ENCODE measurements at places on chromosomes 4 and X.

DNA sequence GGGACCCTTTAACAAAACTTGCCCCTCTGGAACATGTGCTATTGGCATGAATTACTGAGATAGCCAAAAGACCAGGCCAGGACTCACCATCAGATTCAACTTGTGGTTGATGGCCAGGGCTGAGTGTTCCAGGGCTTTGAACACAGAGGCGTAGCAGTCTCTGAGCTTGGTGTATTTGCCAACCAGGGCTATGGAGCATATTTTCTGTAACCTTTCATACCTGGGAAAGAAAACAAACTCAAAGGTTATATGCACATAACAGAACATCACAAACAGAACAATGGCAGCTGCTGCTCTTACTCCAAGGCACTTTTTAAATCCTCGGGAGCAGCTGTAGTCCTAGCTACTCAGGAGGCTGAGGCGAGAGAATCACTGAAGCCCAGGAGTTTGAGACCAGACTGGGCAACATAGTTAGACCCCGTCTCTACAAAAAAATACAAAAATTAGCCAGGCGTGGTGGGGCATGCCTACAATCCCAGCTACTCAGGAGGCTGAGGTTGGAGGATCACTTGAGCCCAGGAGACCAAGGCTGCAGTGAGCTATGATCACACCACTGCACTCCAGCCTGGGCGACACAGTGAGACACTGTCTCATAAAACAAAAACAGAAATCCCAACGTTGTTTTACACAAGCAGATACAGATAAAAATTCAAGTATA is 29.3 kb downstream of the CTPS2 start:
- DNase-seq, result no peak

- no peak for DNase-seq
These were observed 189.5 kb downstream of the APBB2 start for GRCh38 chr4:41024556-41025491.

DNA sequence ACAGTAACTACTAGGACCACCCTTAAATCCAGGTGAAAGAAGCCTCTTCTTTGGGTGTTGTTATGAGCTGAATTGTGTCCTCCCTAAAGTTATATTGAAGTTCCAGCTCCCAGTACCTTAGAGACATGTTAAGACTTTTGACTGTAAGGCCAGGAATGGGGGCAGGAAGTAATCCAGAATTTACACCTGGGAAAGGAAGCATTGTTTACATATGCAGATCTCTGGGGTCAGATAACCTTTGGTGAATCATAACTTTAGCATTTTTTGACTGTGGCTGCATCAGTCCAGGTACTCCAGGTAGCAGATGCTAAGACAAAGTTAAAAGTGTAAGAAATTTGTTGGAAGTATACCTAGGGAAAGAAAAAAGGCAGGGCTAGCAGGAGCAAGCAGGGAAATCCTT is 104.9 kb upstream of the CENPE start:
- DNase-seq, result no peak

DNA sequence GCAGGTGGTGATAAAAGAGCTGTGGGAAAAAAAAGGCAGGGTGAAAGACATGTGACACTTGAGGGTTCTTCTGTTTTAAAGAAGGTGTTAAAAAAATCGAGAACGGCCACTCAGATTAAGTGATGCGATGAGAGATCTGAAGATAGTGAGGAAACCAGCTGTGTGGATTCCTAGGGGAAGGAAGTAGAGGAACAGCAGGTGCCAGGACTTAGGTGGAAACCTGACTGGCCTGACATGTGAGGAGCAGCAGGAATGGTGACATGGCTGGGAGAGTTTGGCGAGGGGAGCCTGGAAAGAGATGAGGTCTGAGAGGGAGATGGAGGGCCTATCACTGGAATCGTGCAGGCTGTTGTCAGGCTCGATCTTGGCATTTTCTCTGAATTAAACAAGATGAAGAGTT is 55.5 kb downstream of the BMPR1B start:
- no peak for DNase-seq

DNA sequence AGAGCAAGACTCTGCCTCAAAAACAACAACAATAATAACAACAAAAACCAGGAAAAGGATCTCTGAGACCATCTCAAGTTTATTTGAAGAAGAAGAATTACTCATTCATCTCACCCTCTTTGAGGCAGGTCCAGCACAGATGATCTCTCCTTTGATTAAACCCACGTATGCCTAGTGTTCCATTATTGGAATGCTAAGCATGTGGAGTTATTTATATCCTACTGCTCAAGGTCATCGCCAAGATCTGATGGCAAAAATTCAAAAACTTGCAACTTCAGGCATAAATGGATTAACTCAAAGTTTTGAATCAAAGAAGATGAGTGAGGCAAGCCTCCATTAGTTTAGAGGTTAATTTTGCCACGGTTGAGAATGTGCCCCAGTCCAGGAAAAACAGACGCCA is 184.2 kb downstream of the DHRSX start:
- DNase-seq, result no peak

Measured in activated CD8-positive, alpha-beta memory T cell treated with anti-CD3 and anti-CD28 coated beads for 1 hour (primary cell).